GM04504 (cell line): ENCODE measurements at places on chromosomes 1 and 21.

DNA sequence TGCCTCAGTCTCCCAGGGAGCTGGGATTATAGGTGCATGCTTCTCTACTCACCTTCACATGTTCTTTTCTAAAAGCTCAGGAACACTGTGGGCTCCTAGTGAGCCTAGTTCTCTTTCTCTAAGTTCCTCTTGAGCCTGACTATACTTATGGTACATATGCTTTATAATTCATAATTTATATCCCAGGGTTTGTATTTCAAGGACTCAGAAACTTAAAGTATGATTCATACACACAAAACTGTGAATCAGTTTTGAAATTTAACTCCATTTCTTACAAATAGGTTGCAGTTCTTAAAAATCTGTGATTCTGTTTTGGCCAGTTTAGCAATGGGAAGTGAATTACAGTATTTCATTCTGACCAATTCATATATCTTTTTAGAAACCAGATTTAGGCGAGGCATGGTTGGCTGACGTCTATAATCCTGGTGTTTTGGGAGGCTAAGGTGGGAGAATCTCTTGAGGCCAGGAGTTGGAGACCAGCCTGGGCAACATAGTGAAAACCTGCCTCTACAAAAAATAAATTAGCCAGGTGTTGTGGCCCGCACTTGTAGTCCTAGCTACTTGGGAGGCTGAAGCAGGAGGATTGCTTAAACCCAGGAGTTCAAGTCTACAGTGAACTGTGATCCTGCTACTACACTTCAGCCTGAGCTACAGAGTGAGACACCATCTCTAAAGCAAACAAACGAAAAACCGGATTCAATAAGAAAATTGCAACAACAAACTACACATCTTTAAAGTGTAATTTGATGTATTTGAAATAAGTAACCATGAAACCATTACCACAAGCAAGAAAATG, 15.6 kb downstream of the RASAL2 start:
- no peak for DNase-seq

- DNase-seq, result peak; percentile 3
These were observed 115.7 kb downstream of the MAP3K21 start for GRCh38 chr1:233443040-233443760.

DNA sequence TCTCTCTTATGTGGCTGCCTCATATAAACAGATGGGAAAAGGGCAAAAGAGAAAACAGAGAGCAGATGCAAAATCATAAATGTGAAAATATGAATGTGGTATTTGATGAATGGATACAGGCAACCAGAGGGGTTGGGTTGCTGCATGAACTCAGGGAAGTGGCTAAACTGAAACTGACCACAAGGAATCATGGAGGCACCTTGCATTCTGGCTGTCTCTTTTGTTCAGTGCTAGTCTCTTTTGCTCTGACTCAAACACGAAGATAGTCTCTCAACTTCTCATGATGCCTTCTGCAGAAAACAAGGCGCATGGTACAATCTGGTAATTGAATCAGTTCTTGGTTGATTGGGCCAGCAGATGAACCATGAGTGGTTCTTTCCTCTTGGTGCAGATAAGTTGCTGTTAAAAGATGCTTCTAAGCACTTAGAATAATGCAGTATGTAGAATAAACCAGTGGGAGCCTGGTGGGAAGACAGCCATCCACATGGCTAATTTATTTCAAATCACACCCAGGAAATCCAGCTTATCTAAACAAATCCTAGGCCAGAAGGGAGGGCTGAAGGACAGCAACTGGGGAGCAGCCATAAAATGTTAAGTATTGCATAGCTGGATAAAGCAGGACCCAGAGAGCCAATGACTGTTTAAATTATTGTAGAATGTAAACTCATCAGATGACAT, 64.2 kb downstream of the HLX start:
- no peak for DNase-seq

DNA sequence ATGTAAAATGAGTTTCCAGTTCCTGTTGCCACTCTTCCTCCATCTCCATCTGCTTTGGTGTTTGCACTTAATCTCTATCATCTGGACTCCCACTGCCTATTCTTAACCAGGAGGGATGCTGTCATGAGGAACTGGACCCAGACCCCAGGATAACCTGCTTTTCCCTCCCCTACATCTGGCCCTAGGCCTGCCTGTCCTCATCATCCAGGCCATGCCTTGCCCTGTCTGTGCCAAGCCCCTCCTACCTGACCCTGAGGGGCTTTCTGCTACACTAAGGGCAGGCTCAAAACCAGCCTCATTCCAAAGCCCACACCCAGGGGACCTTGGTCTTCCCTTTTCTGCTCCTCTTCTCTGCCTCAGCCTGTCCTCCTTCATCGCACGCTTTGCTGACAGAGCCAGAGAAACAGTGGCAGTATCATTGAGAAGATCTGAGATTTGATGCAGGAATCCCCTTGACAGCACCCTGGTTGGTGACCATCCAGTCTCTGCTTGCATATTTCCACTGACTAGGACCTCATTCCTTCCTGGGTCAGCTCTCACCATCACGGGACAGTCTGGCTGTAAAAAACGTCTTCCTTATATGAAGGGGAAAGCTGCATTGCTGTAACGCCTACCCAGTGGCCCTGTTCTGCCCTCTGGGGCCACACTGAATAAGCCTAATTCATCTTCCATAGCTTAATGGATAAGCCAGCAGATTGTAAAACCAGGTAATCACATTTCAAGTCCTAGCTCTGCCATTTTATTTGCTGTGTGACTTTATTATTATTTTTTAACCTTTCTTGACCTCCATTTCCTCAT, 38.8 kb downstream of the PLXNA2 start:
- DNase-seq, result no peak

DNA sequence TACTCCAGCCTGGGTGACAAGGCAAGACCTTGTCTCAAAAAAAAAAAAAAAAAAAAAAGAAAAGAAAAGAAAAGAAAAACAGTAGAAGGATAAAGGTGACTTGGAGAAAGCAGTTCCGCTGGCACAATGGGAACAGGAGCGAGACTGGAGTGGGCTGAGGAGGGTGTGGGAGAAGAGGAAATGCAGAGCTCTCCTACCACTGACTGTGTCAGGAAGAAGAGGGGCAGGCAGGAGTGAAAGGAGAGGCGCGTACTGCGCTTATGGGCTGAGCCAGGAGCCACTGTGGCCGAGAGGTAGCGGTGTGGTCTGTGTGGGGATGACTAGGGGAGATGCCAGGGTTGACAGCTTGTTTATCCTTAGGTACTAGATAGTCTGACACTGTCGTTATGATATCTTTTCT, 6.4 kb upstream of the PROK1 start:
- DNase-seq, result no peak

- no peak for DNase-seq
These were observed 5.6 kb downstream of the C1orf35 start for GRCh38 chr1:228097333-228098081.

GRCh38 chr21:14526836-14527695, 19.0 kb downstream of the SAMSN1 start:
- DNase-seq, result no peak

DNA sequence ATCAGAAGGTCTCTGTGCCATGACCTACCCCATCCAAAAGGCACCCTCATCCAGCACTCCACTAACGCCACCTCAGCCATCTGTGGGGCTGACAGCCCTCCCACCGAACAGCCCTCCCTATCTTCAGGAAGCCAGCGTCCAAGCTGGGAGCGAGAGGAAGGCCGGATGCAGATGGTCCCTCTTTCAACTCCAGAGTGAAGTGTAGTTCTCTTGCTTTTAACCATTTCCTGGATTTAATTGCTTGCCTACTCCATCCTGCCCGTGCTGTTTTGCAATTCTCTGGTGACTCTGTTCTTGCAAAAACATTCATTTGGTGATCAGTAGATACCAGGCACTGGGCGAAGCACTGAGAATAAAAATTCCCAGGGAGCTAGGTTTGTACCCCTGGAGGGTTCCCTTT, 8.2 kb upstream of the DYRK1A start:
- DNase-seq, result no peak

GRCh38 chr1:32200226-32201010, at the start of gene CCDC28B:
CCDC28B (plus strand) TSS chr1:32200595; CDS start chr1:32201936, 1,341 bp downstream.
- DNase-seq, result no peak
